ENCODE measurements at places on chromosomes 6 and 20.

DNA sequence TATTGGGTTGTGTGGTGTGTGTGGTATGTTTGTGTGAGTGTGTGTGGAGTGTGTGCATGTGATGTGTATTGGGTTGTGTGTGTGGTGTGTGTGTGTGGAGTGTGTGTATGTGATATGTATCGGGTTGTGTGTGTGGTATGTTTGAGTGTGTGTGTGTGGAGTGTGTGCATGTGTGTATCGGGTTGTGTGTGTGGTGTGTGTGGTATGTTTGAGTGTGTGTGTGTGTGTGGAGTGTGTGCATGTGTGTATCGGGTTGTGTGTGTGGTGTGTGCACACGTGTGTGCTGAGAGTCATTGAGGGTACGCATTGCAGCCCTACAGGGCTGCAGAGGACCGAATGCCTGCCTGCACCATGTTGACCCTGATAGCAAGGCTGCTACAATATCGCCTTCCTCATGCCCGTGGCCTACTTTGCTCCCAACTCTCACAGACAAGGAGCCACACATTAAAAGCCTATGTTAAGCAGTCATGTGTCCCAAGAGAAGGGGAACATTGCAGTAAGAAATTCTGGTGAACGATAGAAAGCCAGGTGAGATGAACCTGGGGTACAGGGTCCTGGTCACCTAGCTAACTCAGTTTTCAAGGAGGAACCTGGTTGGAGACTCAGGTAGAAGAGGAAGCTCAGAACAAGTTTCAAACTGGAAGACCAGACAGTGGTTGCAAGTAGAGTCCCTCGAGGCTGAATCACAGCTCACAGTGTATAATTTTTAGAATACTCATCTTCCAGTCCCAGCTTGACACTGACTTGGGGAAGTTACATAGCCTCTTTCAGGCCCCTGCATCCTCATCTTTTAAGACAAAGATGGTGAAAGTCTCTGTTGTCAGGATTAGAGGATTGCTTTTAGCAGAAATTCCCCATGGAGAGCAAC is 45.7 kb upstream of the TMEM170B start:
- no peak for DNase-seq
- peaks cover 22% of the 10 kb centered on the region for H3K4me1 ChIP-seq
- H3K4me3 ChIP-seq, result no peak overlapping the region
- no peaks in the 10 kb centered on the region for H3K36me3 ChIP-seq

- peaks cover 18% of the 10 kb centered on the region for H3K36me3 ChIP-seq
- H3K4me1 ChIP-seq, result peaks cover 35% of the 10 kb centered on the region
- H3K4me3 ChIP-seq, result peak overlapping the region; percentile 87
These were observed 1.2 kb upstream of the C6orf62 start for GRCh38 chr6:24720131-24720603.

GRCh38 chr20:4261333-4262284 is 246.3 kb upstream of the RNF24 start:
- DNase-seq, result no peak
- no peaks in the 10 kb centered on the region for H3K4me1 ChIP-seq
- H3K4me3 ChIP-seq, result no peak overlapping the region
- no peaks in the 10 kb centered on the region for H3K27me3 ChIP-seq
- no peaks in the 10 kb centered on the region for H3K36me3 ChIP-seq

- DNase-seq, result no peak
- peaks cover 86% of the 10 kb centered on the region for H3K36me3 ChIP-seq
- no peaks in the 10 kb centered on the region for H3K27me3 ChIP-seq
These were observed 62.5 kb downstream of the TRPC4AP start for GRCh38 chr20:35030136-35030535.

DNA sequence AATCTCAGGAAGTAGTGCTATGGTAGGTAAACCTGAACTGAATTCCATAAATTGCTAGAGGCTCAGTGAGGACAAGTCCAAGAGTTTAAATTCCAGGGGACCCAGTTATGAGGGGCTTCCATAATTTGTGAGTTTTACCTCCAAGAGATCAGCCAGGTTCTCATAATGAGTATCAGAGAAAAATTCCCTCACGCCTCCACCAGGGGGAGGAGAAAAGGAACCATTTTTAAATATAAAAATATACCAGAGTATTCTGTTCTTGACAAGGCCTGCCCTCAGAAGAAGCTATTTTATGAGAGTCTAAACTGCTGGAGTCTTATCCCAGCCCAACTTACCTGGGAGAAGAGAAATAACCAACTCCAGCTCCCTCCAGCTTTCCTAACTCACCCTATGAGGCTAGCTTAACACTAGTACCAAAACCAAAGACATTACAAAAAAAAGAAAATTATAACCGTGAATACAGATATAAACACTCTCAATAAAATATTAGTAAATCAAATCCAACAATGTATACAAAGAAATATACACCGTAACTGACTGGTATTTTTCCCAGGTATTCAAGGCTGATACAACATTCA is 158.7 kb downstream of the TFAP2A start:
- H3K36me3 ChIP-seq, result no peaks in the 10 kb centered on the region
- H3K27ac ChIP-seq, result no peak overlapping the region
- no peaks in the 10 kb centered on the region for H3K27me3 ChIP-seq
- no peak overlapping the region for H3K4me3 ChIP-seq

All from lower lobe of right lung (tissue), 2 donors.